ENCODE measurements at places on chromosomes 1 and 21. TPM values are rescaled to one million over a fixed set of nuclear protein-coding genes. Genes with fewer than 3 reads are reported as not detected.

Gene ARPC5
- 138 TPM for polyA plus RNA-seq

Gene RIPPLY3
- 2.4 TPM for polyA plus RNA-seq

Gene MARK1
- polyA plus RNA-seq, result 10.3 TPM

GRCh38 chr1:114167226-114167625 lies 13.6 kb upstream of the SYT6 start:
- DNase-seq, result no peak

DNA sequence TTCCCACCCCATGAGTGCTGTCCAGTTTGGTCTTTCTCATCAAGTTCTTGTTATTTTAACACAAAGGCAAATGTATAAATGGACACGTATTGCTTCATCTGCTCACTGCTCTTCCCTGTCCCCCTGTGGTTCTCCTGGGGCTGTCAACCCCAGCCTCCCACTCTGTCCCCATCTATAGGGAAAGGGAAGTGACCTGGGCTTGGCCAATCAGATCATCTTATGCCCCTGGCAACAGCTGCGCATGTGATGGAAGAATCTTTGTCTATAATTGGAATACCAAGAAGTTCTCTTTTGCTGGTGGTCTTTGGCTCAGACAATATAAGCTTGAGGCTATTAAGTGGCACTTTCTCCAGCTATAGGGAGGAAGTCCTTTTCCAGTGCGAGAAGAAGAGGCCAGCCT lies 4.7 kb upstream of the CCSAP start:
- DNase-seq, result no peak

DNA sequence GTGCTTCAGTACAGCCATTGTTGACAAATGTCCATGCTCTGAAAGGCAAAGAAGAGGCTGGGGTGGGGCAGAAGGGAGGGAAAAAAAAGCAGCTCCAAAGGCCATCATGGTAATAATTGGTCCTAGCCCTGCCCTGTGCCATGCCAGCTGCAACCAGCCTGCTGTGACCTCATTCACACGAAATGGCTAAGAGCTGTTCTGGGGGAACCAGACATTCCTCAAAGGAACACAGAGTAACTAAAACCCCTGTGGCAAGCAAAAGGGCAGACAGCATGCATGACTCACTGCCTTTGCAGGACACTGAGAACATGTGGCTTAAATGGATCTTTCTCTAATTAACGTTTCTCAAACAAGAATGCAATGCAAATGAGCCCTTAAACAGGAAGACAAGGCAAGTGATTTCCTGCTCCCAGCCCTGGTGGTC lies 42.3 kb downstream of the STYXL2 start:
- DNase-seq, result no peak
